ENCODE measurements at places on chromosomes 12 and 14.

DNA sequence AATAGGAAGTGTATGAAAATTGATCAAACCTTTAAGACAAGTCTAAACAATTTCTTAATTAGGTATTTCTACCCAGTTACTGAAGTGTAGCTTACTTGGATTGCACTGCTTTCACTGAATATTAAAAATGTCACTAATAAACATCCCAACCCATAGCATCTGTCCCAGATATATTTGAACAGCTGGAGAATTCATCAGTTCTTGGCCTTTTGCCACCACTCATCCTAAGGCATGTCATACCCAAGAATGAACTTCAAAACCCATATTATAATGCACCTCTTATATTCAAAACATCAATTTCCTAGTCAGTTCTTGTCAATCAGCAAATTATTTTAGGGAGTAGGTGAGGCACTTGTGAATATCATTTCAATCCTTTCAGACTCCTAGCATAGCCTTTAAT lies 392.3 kb downstream of the PAWR start:
- no peak for DNase-seq

DNA sequence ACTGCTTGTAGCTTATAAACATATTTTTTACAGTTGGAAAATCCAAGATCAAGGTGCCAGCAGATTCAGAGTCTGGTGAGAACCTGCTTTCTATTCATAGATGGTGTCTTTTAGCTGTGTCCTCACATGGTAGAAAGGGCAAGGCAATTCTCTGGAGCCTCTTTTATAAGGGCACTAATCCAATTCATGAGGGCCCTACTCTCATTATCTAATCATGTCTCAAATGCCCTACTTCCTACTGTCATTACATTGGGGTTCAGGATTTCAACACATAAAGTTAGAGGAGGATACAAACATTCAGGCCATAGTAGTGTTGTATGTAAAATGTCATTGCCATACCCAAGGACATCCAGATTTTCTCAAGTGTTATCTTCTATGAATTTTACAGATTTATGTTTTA lies 496.4 kb downstream of the TMTC2 start:
- DNase-seq: no peak

- DNase-seq: no peak
These were observed 10.6 kb downstream of the AHNAK2 start for GRCh38 chr14:104967386-104968152.

DNA sequence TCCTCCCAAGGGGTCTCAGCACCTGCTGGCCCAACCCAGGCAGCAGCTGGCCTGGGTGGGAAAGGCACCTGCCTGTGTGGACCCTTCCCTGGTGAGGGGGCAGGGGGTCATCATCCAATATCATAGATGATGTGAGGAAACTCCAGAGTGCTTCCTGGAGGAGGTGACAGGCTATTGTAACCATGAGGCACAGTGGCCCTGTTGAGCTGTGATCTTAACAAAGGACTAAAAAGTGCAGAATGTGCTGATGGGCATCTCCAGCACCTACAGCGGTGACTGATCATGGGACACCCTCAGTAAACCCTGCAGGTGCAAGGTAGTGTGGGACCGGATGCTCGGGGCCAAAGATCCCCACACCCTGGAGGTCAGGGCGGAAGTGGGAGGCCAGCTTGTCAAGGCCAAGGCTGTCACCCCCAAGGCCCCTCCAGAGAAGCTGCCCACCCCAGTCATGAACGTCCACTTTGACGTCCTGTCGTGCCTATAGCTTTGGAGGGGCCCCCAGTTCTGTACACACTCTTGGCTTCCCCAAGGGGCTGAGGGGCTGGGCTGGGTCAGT lies 7.5 kb downstream of the MMP17 start:
- DNase-seq: no peak

GRCh38 chr12:73769337-73769736 lies 768.3 kb upstream of the ATXN7L3B start:
- no peak for DNase-seq

GRCh38 chr14:50007123-50007903 lies 109.1 kb downstream of the VCPKMT start:
- no peak for DNase-seq

DNA sequence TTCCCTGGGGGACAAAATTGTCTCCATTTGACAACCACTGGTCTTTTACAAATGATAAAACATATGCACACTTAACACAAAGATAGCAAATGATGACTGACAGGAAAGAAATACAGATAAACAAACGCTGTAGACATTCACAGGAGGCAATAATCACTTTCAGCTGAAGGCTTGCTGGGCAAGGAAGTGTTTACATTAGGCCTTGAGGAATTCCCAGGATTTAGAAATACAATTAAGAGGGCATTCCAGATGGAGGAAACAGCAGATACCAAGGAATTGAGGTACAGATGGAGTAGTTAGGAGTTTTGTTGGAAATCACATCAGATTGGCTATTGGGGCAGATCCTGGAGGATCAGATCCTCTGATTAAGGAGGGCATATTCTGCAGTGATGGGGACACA lies 93.9 kb downstream of the DYRK2 start:
- DNase-seq: no peak

GRCh38 chr14:58898655-58899316 lies 261.0 kb downstream of the DACT1 start:
- no peak for DNase-seq

GRCh38 chr12:23862701-23863100 lies 86.8 kb downstream of the SOX5 start:
- DNase-seq: no peak

DNA sequence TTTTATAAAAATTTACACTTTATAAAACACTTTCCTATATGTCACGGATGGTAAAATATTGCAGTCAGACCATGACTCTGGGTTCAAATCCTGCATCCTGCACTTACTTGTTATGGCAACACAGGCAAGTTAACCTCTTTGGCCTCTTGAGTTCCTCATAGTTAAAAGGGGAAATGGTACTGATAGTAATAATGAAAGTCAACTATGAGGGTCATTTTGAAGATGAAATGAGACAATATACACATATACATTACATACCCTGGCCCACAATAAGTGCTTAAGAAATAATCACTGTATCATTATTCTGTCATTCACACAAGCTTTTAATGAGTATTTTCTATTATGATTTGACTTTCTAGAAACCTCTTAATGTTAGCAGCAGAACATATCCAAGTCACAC lies 64.4 kb downstream of the C12orf42 start:
- no peak for DNase-seq

DNA sequence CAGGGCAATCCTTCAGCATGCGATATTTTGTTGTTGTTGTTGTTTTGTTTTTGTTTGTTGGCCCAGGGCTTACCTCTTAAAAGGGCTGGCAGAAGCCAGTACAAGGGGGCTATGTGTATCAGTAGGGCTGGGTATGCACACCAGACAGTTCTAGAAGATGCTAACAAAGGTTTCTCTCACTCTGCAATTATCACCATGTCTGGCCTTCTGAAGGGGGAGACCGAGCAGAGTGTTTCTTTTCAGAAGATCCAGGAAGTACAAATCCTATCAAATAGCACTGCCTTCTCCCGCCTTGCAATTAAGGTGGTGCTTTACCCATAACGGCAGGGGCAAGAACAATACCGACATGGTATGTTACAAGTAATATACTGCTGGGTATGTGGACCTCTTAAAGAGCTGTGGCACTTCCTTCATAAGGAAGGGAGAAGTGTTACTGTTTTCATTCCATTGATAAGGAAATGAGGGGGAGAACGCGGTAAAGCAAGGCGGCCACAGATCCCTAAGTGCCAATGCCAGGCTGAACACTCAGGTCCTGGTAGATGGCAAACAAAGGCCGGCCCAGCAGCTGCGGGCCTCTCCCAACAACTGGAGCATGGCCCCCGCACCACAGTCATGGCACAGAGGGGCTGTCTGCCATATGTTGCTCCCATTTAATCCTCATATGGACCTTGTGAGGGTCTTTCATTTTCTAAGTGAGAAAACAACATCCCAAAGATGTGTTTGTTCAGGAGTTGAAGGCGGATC lies 19.2 kb upstream of the CACNA2D4 start:
- no peak for DNase-seq

DNA sequence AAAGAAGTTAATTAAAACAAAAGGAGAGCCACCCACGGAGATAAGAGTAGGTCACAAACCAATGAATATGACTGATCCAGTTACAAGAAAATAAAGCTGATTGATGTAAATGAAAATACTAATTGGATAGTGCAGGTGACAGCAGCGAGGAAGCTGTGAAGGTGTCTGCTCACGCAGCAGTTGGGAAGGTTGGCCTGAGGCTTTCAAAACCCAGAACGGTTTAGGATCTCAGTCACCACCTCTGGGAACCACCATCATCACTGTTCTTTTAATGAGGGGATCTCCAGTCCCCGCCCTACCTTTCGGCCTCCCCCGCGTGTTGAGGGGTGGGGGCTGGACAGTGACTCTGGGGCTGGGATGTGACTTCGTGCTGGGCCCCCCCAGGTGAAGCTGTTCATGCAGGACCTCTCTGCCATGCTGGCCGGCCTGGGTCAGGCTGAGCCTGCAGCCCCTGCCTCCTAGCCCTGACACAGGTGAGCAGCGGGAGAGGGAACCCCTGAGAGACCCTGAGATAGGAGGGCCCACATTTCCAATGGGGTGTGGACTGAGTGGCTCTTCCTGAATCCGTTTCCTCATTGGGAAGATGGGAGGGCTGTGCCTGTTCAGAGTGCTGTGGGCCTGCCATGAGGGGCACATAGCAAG lies 7.8 kb downstream of the CFAP73 start:
- no peak for DNase-seq

GRCh38 chr12:65779091-65779642 lies 45.1 kb upstream of the HMGA2 start:
- no peak for DNase-seq

DNA sequence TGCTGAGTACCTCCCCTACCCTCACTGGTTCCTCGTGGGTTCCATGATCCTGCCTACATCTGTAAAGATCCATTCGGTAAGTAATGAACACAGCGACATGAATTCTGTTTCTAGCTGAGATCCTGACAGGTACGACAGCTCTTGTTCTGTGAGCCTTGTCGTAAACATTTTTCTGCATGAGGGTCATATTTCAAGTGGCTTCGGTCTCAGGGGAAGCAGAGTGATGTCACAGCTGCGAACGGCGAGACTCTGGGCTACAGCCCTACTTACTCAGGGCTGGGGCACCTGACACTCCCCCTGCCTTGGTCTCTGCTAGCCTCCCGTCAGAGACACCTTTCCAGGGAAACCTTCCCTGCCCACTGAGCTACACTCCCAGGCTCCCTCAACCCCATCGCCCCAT lies 85.8 kb downstream of the RBM19 start:
- DNase-seq: no peak

- no peak for DNase-seq
These were observed 12.4 kb downstream of the GCN1 start for GRCh38 chr12:120181991-120182631.

DNA sequence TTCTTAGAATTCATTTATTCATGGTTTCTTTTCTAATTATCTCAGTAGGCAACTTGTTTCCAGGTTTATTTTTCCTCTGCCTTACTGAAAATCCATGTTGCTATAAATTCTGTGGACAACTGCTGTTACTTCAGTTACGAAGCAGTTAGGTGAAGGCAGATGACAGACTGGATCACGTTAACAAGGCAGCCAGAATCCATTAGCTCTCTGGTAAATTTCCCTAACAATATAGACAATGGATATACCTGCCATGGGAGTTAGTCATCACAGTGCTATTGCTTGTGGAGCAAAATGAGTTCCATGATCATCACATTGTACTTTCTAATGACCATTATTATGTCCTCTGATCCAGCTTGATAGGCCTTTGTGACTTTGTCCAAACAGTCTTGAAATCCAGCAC lies 291.5 kb downstream of the NELL2 start:
- no peak for DNase-seq

DNA sequence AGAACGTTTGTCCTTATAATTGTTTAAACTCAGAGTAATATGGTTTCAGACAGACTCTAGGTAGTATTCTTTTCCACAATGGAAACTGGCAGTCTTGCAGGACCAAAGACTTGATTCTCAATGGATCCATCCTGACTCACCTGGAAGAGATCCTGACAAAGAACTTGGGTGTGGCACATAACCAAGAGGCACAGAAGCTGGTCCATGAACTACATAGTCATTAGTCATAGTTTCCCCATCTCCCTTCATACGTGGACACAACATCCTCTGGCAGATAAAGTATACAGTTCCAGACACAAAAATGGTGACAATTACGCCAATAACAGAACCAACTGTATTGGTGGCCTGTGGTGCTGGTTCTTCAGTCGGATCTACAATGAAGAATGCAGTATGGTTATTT lies 55.8 kb downstream of the BCL2L14 start:
- DNase-seq: no peak

- DNase-seq: no peak
These were observed 129.5 kb downstream of the STXBP6 start for GRCh38 chr14:24920265-24921075.

DNA sequence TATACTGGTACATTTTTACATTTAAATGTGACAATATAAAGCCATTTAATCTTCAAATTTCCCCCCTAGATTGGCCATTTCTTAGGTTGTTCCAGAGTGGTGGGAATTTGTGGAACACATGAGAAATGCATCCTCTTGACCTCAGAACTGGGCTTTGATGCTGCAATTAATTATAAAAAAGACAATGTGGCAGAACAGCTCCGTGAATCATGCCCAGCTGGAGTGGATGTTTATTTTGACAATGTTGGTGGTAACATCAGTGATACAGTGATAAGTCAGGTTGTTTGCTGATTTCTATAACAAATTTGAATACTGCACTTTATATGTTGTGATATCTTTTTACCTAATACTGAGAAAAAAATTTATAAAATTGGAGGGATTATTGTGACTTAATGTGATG lies 7.6 kb upstream of the ZNF410 start:
- DNase-seq: no peak

DNA sequence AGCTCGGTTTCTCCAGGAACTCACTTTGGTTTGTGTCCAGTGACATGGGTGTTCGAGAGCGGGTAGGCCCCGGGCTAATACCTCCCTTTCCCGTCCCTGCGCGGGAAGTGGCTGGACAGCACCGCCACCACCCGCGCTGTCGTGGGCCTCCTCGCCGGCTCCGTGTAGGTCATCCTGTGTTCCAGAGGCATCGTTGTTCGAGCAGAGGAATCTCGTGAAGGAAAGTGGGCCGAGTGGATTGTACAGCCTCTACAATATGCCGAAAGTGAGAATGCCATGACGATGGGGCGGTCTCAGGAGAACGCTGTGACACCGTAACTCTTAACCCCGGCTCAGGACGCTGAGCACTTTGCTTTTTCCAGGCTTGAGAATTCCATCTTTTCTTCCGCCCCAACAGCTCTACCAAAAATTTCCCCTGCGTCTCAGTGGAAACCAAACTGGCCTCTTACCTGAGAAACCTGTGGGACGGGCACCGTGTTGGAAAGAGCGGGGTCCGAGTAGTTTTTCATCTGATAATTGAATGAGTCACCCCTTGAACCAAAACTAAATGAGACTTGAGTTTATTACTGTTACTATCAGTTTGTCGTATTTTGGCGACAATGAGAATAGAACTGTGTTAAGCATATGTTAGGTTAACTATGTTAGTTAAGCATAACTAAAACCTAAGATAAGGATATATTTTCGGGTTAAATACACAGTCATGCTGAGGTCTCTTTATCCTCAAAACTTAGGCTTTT lies 510 bp downstream of the EIF2S1 start:
- peak; percentile 20 for DNase-seq

GRCh38 chr12:104604070-104604994 lies 147.6 kb downstream of the CHST11 start:
- peak; percentile 88 for DNase-seq

Data from activated CD4-positive, alpha-beta T cell treated with anti-CD3 and anti-CD28 coated beads, Interleukin-10, Interleukin-2, amounts not matched to agents 100 ng/mL and 50 ng/mL, durations not matched to agents 16 hours and 8 hours (primary cell).